HT-29 (cell line): ENCODE measurements at places on chromosomes 7 and 10.
A peak's percentile ranks its signal among the peaks of the same experiment; 100 is the strongest.

GRCh38 chr10:59830601-59831259 is 75.6 kb downstream of the CCDC6 start:
- peak; percentile 74 for DNase-seq

- DNase-seq, result no peak
Measured at GRCh38 chr7:70113536-70113935, 515.3 kb downstream of the AUTS2 start.

DNA sequence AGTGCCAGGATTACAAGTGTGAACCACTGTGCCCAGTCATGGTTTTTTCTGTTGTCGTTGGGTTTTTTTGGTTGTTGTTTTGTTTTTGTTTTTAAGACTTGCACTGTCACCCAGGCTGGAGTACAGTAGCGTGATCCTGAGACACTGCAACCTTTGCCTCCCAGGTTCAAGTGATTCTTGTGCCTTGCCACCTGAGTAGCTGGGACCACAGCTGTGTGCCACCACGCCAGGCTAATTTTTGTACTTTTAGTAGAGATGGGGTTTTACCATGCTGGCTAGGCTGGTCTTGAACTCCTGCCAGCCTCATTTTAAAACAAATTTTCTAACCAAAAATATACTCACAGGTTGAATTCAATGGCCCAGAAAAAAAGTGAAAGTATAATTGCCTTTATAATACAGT is 174.1 kb downstream of the AHR start:
- no peak for DNase-seq

- DNase-seq, result no peak
Measured at GRCh38 chr7:157514306-157514705, 177.5 kb downstream of the DNAJB6 start.

DNA sequence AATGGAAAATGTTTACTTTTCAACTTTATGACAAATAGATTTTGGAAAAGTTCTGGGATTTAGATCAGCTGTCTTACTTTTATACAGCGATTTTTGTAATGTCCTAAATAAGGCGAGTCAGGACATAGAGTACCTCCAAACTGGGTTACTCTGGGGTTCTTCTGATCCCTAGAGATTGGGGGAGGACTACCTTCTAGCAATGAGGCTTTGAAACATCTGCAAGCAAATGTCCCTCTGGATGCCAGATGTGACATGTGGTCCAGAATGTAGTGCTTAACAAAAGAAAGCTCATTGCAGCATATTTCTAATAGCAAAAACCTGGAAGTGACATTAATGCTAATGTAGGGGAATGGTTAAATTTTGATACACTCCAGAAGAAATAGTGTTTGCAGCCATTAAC is 36.1 kb downstream of the ABRAXAS2 start:
- DNase-seq, result no peak

GRCh38 chr10:34814223-34814912 is 728 bp downstream of the PARD3 start:
- DNase-seq, result peak; percentile 16

- no peak for DNase-seq
Measured at GRCh38 chr10:34653530-34653929, 161.6 kb downstream of the PARD3 start.

GRCh38 chr10:3702569-3702968 is 82.4 kb downstream of the KLF6 start:
- DNase-seq, result no peak

DNA sequence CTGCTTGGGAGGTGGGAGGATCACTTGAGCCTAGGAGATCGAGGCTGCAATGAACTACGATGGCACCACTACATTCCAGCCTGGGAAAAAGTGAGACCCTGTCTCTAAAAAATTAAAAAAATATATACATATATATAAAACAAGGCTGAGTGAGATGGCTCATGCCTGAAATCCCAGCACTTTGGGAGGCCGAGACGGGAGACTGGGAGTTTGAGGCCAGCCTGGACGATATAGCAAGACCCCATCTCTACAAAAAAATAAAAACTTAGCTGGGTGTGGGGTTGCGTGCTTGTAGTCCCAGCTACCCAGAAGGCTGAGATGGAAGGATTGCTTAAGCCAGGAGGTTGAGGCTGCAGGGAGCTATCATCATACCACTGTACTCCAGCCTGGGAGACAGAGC is 87.6 kb downstream of the CARD11 start:
- no peak for DNase-seq

DNA sequence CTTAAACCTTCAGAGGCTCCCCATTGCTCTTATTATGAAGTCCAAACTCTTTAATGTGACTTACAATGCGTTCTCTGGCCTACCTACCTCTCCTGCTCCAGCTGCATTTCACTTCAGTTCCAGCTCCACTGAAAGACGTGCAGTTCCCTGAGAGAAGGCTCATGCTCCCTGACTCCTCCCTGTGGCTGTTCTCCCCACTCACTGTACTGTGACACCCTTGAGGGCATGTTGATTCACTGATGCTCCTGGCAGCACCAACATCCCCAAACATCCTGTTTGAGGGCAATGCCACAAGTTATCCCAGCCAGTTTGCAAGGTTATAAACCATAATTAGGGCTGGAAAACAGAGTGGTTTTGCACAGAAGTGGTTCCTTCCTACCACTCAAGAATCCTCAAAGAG is 111.2 kb downstream of the LSM5 start:
- no peak for DNase-seq

DNA sequence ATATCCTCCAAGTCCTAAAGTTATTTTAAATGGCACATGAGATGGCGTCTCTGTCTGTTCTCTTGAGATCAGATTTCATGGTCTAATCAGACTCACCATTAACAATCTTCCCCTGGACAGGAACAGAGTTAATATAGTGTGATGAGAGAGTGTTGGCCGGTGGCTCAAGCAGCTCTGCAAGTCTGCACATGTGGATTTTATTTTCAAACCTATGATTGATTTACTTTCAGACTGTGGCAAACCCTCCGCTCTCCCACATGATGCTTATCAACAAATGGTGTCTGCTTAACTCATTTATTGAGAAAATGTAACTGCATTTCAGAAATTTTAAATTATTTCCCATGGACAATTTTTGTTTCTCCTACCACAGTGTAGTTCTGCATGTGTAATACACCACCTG is 46.5 kb upstream of the HGF start:
- DNase-seq, result no peak

GRCh38 chr7:3510101-3511020 is 209.3 kb downstream of the SDK1 start:
- DNase-seq, result no peak

DNA sequence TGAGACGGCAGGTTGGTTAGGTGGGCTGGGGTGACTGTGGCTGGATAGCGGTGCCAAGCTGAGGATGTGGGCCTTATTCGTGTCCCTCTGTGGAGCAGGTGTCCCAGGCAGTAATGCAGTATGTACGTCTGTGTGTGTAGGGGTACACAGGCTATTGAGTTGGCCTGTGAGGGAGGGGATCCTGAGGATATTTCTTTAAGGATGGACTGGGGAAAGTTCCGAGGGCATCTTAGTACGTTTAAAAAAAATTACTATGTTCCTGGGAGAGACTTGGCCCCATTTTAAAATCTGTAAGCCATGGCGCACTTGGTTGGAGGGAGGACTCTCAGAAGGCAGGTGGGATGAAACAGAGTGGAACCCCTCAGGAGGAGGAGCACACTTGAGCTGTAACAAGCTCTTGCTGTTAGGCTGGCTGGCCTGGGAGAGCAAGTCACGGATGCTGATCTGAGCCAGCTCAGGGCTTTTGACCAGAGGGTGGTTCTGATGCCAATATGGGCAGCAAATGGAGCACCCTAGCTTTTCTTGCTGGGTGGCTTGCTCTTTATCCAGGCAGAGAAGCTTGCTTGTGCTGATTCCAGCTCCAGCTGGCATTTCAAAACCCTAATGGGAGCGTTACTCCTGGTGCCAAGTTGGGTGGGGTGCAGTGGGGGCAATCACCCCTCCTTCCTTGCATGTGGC is 765 bp downstream of the WBP1L start:
- no peak for DNase-seq

DNA sequence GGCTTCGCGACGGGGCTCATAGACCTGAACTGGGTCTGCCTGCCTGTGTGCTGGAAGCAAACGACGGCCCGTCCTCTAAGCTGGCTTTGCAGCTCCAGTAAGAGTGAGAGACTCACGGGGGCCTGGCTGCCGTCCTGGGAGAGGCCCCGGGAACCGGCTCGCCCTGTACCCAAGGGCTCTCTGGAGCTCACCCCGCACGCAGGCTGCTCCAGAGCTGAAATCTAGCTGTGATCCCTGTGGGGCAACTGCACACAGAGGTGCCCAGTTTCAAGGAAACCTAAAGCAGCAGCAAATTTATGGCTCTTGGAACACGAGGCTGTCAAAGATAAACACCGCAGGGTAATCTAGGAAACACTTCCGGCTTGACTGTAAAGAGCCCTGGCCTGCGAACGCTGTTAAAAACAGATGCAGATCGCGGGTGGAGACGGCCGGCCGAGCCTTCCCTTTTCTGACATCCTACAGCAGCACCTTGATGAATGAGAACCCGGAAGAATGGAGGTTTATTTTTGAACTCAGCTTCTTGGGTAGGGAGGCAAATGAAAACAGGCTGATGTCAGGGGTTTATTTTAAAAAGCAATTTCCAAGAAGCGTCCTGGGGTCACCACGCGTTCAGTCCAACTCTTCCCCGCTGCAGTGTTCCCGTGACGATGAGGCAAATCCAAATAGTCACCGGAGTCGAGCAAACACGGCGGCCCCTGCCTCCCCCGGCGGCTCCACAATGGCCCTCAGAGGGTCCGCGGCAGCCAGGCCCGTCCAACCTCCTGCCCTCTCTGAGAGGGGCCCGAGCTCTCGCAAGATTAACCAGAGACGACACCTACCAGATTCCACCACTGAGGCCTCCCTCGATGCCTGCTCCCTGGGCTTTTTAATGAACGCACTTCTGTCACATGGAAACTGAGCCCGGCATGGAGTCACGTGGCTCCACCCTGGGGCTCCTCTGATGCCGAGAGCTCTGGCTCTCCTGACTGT is 29.6 kb downstream of the AMZ1 start:
- DNase-seq, result peak; percentile 81

- DNase-seq, result no peak
Measured at GRCh38 chr7:41319581-41319980, 383.3 kb downstream of the INHBA start.

- no peak for DNase-seq
Measured at GRCh38 chr10:78981257-78981969, 87.4 kb upstream of the ZMIZ1 start.

DNA sequence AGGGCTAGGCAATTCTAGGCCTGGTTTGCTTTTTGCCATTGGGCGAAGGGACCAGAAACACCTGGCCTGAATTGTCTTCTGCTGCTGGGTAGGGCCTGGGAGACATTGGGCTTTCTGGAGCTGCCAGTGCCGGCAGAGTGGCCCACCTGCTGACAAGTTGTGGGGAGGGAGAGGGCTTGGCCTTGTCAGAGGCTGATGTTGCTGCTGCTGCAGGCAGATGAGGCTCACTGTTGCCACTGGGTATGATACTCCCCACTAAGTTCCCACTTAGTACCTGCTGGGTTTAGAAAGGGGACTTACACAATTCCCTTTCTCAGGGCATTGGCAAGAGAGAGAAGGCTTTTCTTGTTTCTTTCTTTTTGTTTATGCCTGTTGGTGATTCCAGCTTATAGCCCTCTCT is 289.6 kb upstream of the NPVF start:
- no peak for DNase-seq

DNA sequence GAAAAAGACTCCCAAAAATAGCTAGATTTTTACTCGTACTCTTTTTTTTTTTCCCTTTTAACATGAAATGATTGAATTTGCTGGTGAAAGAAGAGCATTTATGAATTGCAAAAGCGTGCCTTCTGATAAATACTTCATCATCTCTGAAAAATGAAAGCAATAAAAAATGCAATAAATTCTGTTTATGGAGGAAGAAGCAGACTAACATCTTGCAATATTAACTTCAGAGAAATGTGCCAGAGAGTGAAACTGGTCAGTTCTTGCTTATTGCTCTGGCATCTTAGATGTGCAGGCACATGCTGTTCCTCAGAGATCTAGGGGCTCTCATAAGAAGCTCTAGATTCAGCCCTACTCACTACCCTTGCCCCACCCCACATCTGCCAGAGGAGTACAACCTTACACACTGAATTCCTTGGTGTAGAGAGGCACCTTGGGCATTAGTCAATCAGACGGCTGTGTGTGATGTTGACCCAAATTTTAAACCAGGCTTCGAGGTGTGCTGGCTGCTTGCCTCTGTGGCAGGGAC is 891.1 kb upstream of the GHITM start:
- no peak for DNase-seq

DNA sequence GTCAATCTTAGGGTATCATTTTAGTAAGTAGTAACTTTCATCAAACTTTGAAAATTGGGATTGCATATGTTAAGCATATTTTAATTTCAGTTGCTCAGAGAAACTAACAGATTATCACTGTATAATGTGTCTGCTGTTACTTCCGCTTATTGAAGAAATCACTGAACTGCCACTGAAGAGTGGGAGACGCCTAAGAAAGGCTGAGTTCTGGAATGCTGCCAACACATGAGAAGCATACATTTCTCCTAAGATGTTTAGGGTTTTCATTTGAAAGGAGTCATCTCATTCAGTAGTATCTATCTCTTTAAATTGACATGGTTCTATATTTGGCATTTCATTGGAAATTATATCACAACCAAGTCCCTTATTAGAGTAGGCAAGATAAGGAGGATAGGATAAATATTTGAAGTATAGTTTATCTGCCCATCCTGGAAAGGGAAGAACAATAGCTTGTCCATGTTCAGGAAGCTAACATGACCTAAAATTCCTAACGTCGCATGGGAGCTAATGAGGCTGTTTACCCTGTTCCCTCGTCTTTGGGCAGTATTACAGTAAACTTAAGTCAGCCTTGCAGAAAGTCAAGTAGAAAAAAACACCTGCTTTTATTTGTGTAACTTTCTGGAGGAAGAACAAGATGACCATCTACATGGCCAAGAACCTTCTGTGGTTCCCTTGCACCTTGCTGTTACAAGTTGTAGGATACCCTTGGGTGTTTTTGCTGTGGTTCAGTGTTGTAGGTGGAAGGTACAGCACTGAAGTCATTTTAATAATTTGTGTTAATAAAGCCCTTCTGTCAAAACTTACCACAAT is 67.3 kb downstream of the NHLRC2 start:
- DNase-seq, result no peak

GRCh38 chr7:38817526-38817925 is 91.5 kb downstream of the VPS41 start:
- no peak for DNase-seq

GRCh38 chr7:137434946-137435345 is 91.4 kb upstream of the PTN start:
- no peak for DNase-seq

- peak; percentile 61 for DNase-seq
Measured at GRCh38 chr10:77391605-77392235, 245.9 kb downstream of the KCNMA1 start.

GRCh38 chr7:53422291-53422690 is 386.9 kb downstream of the POM121L12 start:
- DNase-seq, result no peak

DNA sequence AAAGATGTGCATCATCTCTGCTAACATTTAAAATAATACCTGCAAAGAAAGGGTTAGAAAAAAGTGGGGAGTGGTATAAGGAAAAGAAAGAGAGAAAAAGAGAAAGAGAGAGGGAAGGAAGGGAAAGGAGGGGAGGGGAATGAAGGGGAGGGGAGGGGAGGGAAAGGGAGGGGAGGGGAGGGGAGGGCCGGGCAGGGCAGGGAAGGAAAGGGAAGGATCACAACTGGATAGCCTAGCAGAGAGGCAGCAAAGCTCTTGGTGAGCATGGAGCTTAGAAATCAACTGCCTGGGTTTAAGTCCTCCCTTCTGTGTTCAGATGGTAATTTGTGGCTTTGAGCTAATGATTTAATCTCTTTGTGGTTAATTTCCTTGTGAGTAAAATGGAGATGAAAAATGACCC is 5.4 kb upstream of the FAM237B start:
- DNase-seq, result no peak

- DNase-seq, result no peak
Measured at GRCh38 chr7:98038321-98038720, 48.3 kb upstream of the OCM2 start.

- no peak for DNase-seq
Measured at GRCh38 chr7:129702761-129703338, 91.3 kb downstream of the NRF1 start.
